ENCODE measurements at places on chromosomes 16 and 17. TPM values are rescaled to one million over a fixed set of nuclear protein-coding genes. Genes with fewer than 3 reads are reported as not detected.

DNA sequence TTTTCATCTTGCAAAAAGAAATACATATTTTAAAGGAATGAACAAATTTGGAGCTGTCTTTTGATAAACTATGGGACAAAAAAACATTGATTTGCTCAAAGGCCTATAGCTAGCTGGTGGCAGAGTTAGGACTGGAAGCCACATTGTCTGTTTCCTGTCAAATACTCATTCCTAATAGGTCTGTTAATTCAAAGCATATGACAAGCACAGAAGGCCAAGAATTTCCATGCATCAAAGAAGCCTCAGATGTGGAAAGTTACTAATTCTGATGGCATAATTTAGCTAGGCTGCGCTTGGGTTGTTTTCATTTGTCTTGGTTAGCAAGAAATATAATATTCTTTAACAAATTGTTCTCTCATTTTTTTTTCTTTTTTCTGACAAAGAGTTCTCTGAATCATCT, 98.0 kb downstream of the CDK5R1 start:
- no peak for DNase-seq

DNA sequence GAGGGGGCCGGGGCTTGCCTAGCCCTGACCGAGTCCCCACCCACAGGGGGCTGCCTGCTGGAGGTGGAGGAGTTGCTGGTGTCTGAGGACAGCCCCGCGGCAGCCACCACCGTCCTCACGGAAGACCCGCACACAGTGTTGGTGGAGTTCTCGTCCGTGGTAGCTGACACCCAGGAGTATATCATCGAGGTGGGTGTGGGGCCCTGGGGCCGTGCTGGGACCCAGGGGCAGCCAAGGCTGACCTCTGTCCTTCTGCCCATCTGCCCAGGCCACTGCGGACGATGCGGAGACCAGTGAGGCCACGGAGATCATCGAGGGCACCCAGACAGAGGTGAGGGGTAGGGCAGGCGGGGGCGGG, 1.5 kb upstream of the DNASE1L2 start:
- DNase-seq = no peak

DNA sequence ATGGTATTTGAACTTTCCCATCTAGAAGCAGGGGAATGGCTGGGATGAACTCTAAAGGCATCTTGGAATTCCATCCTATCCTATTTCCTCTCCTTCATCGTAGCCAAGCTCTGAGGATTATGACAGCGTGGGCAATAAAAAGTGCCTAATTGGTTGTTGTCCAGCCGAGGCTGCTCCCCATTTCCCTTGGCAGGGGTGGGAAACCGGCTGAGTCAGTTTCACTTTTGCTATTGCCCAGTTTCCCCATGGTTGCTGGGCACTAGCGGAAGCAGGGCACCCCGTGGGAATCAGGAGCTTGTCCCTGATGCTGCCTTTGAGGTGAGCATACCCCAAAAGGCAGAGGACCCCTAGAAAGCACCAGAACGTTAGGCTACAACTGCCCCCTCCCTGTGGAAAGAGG, 13.8 kb upstream of the SP2 start:
- DNase-seq = no peak

DNA sequence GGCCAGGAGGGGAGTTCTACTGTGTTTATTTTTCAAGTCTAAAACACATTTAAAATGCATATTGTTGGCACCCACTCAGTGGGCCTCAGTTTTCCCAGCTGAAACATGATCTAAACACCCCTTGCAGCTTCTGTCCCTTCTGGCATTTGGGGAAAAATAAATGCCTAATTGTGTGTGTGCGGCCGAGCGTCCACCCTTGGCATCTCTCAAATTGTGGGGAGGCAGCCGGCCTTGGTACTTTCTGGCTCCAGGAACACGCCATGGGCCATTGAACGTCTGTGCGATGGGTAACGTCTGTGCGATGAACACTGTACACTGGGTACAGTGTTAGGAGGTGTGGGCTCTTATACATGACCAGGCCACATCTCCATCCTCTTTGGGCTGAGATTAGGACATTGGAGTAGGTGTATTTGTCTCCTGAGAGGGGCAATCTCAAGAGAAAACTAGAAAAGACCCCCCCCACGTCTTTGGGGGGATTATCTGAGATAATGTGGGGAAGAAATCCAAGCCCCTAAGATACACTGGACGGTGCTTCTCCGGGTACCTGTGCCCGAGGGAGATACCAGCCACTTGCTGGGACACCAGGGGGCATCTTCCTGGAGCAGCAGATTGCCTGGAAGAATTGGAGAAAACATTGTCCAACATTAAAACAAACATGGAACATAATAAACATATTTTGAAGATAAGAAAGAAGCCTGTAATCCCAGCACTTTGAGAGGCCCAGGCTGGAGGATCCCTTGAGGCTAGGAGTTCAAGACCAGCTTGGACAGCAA, 54.9 kb downstream of the RAB11FIP4 start:
- DNase-seq = no peak

GRCh38 chr16:64295466-64295865, 826.4 kb downstream of the CDH11 start:
- no peak for DNase-seq

DNA sequence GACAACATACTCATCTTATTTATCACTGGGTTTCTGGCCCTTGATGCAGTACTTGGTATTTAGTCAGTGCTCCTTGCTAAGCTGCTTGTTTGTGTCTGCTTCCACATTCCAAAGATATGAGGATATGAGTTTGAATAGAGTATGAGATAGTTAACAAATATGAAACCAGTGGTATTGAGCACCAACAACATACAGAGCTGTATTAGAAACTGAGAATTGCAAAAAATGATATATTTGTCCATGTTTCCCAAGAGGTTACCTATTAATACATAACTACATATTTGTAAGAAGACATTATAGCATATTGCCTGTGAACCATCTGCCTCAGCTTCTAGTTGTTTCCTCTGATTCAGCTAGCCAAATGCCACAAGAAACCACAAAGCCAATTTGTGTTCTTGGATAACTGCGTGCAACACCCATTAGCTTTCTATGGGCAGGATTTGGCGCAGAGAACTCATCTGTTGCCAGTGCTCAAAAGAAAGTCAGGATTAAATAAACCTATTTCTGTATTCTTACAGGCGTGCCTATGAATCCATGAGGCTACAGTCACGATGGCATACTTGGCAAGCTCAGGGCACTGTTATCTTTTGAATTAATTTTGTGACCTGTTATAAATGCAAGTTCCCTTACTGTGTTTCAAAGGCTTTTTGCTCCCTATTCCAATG, 194.4 kb downstream of the MAP2K6 start:
- no peak for DNase-seq

- no peak for DNase-seq
Measured at GRCh38 chr17:82202981-82203380, 9.7 kb downstream of the CCDC57 start.

- DNase-seq = no peak
Measured at GRCh38 chr16:85557083-85557970, 55.8 kb upstream of the GSE1 start.

DNA sequence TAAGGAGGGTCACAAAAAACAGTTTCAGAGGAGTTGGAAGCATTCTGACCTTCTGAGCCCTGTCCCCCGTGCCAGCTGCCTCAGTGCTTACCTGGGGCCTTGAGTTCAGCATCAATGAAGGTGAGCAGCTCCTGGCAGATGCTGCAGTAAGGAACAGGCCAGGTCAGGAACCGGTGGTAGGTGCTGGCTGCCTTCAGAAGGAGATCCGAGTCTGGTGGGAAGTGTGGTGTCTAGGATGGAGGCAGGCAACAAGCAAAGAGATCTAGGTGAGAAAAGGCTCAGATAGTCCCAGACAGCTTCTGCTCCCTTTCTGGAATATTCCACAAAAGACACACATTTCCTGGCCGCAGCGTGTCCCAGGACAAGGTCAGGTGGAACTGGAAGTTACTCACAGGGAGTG, 37.2 kb upstream of the PIK3R6 start:
- no peak for DNase-seq

DNA sequence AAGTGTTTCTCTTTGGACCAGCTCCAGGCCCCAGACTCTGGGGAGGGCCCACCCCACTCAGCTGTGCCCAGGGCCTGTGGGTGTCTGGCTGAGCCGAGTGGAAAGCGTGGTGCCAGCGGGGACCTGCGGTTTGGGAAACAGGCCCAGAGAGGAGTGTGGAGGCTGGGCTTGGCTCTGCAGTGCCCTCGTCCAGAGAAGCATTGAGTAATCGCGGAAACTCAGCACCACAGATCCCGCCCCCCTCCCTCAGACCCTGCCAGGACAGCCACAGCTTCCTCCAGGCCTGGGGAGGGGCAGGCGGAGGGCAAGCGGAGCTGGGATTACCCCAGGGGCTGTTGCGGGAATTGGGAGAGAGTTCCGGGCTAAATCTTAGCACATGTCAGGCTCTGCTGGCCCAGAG, 14.6 kb upstream of the PITPNA start:
- no peak for DNase-seq

DNA sequence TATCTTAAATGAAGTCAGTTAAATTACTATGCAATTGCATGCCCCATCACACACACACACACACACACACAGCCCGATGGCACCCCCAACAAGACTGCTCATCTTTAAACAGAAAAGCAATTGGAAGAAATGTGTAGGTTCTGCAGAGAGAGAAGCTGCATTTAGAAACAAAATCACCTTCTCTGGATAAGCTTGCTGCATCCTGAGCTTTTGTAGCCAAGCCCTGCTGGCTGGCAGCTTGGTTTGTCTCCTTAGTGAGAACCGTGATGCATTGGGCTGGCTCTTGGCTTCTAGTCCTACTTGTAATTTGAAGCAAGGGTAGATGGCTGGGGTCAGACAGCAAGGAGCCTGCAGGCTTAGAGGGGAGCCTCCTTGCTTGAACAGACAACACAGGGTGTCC, 153.8 kb downstream of the SOX9 start:
- no peak for DNase-seq

DNA sequence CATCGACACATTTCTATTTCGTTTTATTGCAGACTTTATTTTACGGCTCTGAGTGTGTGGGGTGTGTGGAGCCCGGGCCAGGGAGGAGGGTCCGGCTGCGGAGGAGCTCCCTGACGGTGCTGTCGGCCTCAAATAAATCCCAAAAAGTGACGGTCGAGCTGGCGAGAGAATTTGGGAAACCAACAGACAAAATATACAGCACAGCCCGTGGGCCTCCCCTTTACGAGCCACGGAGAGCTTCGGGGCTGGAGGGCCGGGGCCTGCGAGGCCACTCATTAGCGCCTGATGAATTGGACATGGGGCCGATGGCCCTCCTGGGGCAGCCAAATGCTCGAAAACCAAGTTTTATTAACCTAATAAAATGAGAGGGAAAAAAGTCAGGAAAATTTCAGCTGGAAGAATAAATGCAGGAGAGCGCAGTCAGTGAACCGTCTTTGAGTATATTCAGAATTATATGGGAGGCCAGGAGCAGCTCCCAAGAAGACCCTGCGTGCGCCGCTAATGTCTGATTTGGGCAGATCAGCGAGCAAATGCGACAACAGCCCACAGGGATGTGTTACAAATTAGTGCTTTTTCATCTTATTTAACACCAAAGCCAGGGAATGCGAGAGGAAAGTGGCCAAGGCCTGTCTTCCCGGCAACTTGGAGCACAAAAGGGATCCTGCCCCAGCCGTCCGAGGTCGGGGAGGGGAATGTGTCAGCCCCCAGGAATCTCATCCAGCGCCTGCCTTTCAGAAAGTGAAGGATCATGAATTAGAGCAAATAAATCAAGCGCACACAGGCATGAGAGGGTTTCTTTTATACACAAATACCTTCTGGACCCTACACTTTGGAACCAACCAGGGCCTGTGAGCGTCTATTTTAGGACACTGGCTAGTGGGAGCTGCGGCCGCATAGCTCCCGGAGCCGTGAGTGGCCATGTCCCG, 249.1 kb downstream of the C16orf95 start:
- DNase-seq = no peak

Gene TRPV3
- polyA plus RNA-seq = 0.21 TPM

GRCh38 chr17:80187515-80187941, 17.7 kb downstream of the CARD14 start:
- no peak for DNase-seq

Gene MYOCD
- not detected for polyA plus RNA-seq

Gene TBC1D28
- not detected for polyA plus RNA-seq

- peak; percentile 20 for DNase-seq
Measured at GRCh38 chr16:1152651-1153259, at the start of gene CACNA1H. TSS of gene CACNA1H (plus strand) at chr16:1153106. CDS start at chr16:1153738, 632 bp downstream.

Measured in naive B cell (primary cell).